Activated naive CD4-positive, alpha-beta T cell treated with anti-CD3 and anti-CD28 coated beads, Interleukin-2, amount 10 ng/mL, durations not matched to agents 5 hours and 36 hours (primary cell): ENCODE measurements at places on chromosomes 5 and 9. TPM values are rescaled to one million over a fixed set of nuclear protein-coding genes. Genes with fewer than 3 reads are reported as not detected.

The CDH18 gene
- total RNA-seq = not detected

The SNCAIP gene
- not detected for total RNA-seq

The HAVCR1 gene
- total RNA-seq = 4.3 TPM

The C5orf58 gene
- total RNA-seq = not detected

The LOX gene
- total RNA-seq = not detected

The LECT2 gene
- total RNA-seq = not detected

The NOXA1 gene
- total RNA-seq = 1.2 TPM

The TRIP13 gene
- 20.1 TPM for total RNA-seq

The IFNA21 gene
- not detected for total RNA-seq

The RFESD gene
- 5.7 TPM for total RNA-seq

The CDC14B gene
- total RNA-seq = 1.2 TPM

The SLC36A3 gene
- total RNA-seq = not detected

The ERP44 gene
- 16.3 TPM for total RNA-seq

The MZB1 gene
- 8.0 TPM for total RNA-seq

The GIN1 gene
- total RNA-seq = 7.4 TPM

The FLT4 gene
- 1.4 TPM for total RNA-seq

The UNC13B gene
- 0.36 TPM for total RNA-seq

The HACD4 gene
- 13.0 TPM for total RNA-seq

The REEP2 gene
- total RNA-seq = 0.60 TPM

The CD74 gene
- total RNA-seq = 608 TPM

The CTNND2 gene
- total RNA-seq = not detected

The NR4A3 gene
- total RNA-seq = 0.24 TPM

The SLC6A19 gene
- not detected for total RNA-seq

The PDCD1LG2 gene
- total RNA-seq = 1.2 TPM

The PRPF4 gene
- total RNA-seq = 25.0 TPM

The ACOT12 gene
- total RNA-seq = not detected

The MFAP3 gene
- 26.4 TPM for total RNA-seq

The CHSY3 gene
- not detected for total RNA-seq

The PRDM9 gene
- total RNA-seq = not detected

The SPATA6L gene
- 0.43 TPM for total RNA-seq

The SLC45A2 gene
- not detected for total RNA-seq

The RETREG1 gene
- total RNA-seq = 48.6 TPM

The ZNF454 gene
- not detected for total RNA-seq

The ANKRD34B gene
- total RNA-seq = not detected

The ADAMTSL2 gene
- not detected for total RNA-seq

The SLC1A1 gene
- total RNA-seq = not detected

The PTGS1 gene
- total RNA-seq = not detected

The SLC27A6 gene
- not detected for total RNA-seq

The NR5A1 gene
- total RNA-seq = not detected

The HAPLN1 gene
- total RNA-seq = not detected

The MARCOL gene
- total RNA-seq = not detected

The PAEP gene
- not detected for total RNA-seq
